T-helper 2 cell (primary cell): ENCODE measurements at places on chromosomes 7 and 10.

DNA sequence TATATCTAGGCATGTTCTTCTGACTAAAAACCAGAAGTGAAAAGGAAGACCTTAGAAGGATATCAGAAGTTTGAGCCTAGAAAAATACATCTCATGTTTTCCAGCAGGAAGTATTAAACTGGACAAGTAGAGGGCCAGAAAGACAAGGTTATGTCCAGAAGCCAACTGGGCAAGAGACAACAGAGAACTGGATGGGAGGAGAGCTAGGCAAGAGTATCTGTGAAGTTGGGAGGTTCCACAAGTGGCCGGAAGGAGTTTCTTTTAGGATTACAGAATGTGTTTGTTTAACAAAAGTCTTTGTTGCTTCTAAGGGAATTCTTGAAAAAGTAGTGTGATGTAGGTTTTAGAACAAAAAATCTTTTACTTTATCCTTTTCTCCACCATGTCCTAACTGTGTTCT lies 86.4 kb downstream of the CYP26A1 start:
- DNase-seq, result no peak

DNA sequence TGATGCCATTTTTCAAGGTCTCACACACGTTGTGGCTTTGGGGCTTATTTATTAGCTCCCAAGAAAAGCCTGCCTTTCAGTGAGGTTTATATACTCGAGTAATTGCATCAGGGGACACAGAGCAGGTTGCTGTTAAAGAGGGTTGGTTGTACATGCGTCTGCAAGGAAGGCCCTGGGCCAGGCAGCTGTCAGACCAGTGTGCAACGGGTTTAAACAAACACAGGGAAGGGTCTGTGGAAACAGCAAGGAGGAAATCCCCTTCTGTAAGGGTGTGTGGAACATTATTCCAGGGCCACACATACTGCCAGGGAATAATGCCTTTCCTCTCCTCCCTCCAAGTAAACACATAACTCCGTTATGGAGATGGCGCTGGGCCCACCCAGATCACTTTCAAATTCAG lies 1.7 kb upstream of the CHST15 start:
- DNase-seq, result no peak

- no peak for DNase-seq
These were observed 60.5 kb downstream of the PPP1R17 start for GRCh38 chr7:31747553-31747952.

DNA sequence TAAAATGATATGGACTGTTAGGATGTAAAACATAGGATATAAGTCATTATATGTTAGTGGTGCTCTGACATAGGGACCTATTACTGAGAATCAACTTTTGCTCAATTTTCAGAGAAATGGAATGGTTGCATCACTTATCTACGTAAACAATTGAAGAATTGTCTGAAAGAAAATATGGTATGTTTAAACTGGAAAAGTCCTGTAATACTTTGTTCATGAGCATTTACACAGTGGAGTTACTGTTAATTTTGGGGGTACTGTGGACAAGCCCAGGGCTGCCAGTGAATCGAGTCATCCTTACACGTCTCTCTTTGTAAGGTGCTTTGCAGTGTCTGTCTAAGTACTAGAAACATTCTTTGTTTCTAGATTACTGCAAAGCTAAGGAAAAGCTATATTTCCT lies 152.0 kb downstream of the ZNF22 start:
- no peak for DNase-seq

DNA sequence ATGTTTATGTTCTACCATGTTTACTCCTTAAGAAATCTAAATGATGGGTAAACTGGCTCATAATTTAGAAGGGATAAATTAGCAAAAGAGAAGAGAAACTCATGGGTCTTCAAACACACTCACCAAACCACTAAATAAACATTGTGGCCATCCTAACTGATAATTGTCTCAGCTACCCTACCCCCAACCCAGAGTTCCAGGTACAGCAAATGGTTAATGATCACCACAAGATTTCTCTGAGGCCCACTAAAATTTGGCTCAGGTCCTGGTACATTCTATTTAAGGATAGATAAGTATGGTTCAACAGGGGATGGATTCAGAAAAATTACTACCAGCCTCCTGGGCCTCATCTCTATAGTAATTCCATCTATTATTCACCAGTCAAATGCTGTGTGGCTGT lies 21.4 kb downstream of the SLC25A13 start:
- no peak for DNase-seq

GRCh38 chr7:24660546-24660945 lies 87.3 kb downstream of the PALS2 start:
- no peak for DNase-seq

GRCh38 chr10:124308056-124308645 lies 110.6 kb downstream of the OAT start:
- no peak for DNase-seq

GRCh38 chr10:103929381-103929921 lies 11.5 kb upstream of the STN1 start:
- no peak for DNase-seq
